ENCODE measurements at places on chromosomes 11 and 22.

DNA sequence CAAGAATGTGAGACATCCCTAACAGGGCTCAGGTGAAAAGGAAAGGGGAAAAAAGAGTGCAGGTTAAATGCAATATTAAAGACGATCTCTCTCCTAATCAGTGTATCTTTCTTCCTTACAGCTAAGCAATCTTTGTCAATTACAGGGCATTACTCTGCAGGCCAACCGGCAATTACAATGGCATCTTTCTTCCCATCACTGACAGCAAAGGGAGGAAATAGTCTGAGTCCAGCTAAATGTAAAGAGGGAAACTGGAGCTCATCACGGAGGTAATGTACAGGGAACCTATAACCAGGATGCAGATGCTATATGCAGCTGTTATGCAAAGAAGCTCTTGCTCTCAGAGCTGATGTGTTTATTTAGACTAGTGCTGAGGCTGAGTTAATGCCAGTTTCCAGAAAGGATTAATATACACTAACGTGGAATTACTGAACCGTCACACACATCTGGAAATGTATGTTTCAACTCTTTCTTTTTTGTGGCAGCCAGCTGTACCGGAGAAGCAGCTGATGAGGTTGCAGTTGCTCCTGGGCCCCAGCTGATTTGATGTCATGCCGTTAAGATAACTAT lies 121.6 kb downstream of the KIRREL3 start:
- DNase-seq, result peak; percentile 19

GRCh38 chr11:28176351-28176750 lies 68.2 kb downstream of the METTL15 start:
- DNase-seq, result no peak

DNA sequence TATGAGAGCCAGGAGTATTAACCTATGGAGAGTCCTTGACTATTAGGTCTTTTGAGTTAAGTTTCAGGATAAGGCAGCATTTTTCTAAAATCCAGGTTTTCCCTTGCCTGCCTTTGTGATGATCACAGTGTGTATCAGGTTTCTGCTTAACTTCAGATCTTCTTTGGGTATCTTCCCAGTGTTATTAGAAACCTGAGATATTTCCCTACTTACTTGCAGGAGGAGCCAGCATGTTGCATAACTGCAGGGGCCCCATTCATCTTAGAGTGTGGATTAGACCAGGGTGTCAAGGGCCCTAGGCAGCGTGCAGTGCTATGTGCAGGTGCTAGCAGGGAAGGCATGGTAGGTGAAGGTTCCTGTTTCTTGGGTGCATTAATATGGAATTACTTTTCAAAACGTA lies 69.5 kb downstream of the ZNRF3 start:
- no peak for DNase-seq

- no peak for DNase-seq
Observed at GRCh38 chr11:72189455-72190250, 2.3 kb upstream of the FOLR1 start.

GRCh38 chr11:43278193-43278956 lies 33.4 kb upstream of the API5 start:
- no peak for DNase-seq

- no peak for DNase-seq
Observed at GRCh38 chr11:16402654-16403447, 46.5 kb upstream of the SOX6 start.

DNA sequence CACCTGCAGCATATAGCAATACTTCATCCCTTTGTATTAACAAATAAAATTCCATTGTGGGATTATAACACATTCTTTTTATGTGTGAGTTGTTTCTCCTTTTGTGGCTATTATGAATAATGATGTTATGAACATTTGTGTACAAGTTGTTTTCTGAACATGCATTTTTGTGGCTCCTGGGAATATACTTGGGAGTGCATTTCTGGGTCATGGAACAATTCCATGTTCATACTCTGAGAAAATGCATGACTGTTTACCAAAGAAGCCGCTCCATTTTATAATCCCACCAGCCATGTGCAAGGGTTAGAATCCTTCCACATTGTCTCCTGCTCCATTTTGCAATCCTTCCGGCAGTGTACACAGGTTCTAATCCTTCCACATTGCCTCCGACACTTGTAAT lies 713.8 kb downstream of the TBC1D22A start:
- DNase-seq, result no peak

DNA sequence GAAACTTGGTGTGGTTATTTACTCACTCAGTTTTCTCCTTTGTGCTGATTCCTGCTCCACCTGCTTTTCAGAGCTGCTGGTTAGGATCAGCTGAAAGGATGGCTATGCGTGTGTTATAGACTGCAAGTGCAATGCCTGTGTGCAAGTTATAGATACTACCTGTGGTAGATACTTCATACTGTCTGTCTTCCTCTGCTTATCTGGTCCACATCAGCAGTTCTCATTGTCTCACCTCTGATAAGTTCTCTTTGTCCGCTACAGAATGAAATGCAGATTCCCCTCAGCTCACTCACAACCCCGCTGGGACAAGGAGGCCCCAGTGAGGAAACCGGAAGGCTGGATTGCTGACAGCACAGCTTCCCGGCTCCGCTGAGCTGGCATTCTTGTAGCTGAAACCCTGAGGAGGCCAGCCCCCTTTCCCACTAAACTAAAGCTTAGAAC lies 37.5 kb upstream of the LYVE1 start:
- DNase-seq, result no peak

GRCh38 chr11:120467627-120468026 lies 43.9 kb upstream of the GRIK4 start:
- no peak for DNase-seq

DNA sequence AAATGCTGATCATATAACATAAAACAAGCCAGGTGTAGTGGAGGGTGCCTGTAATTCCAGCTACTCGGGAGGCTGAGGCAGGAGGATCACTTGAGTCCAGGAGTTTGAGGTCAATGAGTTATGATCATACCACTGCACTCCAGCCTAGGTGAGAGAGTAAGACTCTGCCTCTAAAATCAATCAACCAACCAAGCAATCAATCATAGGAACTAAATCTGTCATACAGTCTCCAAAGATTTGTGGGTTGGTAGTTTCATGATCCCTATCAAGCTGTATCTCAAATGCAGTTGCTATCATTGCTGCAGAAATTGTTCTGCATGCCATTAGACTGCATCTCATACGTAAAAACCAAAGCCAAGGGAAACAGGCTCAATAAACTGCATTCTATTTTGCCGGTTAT lies 33.1 kb downstream of the NARS2 start:
- no peak for DNase-seq

DNA sequence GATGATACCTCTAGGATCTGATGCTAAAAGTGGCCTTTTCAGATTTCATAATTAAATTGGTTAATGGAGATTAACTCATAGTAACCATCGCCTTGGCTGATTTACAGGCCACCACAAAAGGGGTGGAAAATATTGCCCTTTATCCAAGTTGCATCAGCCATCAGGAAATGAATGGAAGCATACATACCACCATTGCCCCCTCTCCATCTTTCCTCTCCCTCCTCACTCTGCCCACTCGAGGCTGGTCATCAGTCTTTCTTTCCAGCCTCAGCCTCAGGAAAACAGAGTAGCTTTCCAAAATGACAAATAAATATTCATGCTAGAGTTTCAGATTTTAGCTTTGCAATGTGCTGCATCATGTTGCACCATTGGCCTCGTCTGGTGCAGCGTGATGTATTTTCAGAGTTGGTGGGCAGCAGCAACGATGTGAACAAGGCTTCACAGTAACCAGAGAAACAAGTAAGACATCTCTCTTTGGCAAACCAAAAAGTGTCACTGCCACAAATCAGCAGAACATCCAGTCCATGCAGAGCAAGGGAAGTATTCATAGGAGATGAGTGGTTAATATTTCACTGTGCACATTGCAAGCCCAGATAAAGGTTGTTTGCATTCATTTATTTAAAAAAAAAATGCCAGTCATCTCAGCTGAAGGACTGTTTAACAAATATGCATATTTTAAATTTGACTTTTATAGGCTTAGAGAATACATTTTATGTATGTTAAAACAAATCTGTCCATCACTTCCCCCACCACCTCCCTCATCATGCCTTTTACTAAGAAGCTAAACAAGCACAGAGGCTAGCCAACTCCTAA lies 136.7 kb upstream of the FAT3 start:
- DNase-seq, result no peak

DNA sequence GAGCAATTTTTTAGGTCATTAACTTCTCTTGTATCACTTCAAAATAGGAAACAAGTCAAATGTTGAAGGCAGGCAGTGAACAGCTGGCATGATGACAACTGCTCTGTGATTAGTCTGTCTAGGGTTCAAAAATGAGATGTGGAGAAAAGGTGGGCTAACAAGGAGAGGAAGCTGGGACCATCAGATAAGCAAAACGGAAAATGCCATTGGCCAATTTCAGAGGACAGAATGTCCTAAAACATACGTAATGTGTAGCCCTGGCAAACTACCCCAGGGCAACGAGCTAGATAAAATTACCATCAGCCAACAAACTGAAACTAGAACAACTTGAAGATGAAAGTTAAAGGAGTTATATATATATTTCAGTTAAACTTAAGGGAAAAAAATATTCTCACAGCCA lies 93.2 kb downstream of the RELT start:
- DNase-seq, result no peak

DNA sequence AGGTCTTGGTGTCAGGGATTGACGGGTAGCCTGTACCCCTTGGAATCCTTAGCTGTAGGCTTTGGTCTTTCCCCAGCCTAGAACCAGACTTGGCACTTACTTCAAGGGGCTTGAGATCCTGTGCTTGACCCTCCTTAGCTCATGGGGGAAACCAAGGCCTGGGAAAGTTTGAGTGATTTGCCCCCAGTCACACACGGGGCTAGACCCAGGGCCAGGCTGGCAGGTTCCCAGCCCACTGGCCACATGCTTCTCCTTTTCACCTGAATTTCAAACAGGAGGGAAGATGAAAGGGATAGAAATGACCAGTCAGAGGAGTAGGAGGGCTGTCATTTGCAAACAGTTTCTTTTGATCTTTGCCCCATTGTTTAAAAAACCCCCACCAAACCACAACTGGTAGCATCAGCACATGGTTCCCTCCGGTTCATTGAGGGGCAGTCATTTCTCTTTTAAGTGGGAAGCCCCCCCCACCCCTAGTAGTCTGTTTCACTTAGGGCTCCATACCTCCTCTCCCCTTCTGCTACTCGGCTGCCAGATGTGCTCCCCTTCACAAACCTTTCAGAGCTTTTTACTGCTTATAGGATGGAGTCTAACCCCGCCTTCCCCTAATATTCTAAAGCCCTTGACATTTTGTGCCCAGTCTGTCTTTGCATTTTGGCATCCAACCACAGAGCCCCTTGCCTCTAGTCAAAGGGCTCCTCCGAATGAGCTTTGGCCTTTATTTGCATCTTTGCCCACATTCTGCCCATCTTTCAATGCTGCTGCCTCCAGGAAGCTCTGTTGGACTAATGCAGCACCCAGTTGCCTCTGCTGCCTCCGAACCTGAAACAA lies 37.6 kb downstream of the ZNRF3 start:
- no peak for DNase-seq

- DNase-seq, result no peak
Observed at GRCh38 chr11:130909650-130910049, 6.6 kb downstream of the SNX19 start.

GRCh38 chr22:39821008-39821407 lies 72.6 kb downstream of the ENTHD1 start:
- no peak for DNase-seq

DNA sequence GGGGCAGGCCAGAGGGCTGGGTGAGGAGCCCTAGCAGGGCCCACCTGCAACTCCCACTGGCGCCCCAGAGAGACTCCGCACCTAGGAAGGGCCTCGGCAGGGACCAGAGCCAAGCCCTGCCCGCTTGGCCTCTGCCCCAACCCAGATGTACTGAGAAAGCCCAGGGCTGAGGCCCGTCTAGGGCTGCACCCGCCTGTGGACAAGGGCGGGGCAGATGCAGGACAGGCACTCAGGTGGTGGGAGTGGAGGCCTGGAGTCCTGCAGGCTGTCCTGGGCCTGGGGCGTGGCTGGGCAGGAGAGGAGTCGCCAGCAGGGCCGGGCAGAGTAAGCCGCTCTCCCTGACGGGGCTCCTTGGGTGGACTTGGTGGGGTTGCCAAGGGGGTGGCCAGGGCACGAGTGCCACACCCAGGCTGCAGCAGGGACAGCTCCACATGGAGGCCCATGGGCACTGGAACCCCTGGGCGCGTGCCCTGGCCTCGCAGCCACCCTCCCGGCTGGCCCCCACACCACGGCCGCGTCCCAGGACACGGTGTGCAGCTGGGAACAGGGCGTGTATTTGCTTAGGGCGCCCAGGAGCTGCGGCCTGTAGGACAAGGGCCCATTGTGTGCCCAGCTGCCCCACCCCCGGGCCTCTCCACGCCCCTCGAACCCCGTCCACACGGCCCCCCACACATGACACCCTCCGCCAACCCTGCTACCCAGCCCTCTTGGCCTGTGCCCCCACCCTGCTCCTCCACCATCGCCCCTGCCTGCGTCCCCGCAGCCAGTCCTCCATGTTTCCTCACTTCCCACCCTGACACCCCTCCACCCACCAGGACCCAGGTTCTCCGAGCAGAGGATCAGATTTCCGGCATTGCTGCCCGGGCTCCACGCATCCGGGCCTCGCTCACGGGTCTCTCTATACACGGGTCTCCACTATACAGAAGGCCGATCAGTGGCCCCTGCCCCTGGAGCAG lies 11.3 kb upstream of the PIM3 start:
- DNase-seq, result no peak

GRCh38 chr11:95736355-95736754 lies 53.2 kb downstream of the FAM76B start:
- DNase-seq, result no peak

DNA sequence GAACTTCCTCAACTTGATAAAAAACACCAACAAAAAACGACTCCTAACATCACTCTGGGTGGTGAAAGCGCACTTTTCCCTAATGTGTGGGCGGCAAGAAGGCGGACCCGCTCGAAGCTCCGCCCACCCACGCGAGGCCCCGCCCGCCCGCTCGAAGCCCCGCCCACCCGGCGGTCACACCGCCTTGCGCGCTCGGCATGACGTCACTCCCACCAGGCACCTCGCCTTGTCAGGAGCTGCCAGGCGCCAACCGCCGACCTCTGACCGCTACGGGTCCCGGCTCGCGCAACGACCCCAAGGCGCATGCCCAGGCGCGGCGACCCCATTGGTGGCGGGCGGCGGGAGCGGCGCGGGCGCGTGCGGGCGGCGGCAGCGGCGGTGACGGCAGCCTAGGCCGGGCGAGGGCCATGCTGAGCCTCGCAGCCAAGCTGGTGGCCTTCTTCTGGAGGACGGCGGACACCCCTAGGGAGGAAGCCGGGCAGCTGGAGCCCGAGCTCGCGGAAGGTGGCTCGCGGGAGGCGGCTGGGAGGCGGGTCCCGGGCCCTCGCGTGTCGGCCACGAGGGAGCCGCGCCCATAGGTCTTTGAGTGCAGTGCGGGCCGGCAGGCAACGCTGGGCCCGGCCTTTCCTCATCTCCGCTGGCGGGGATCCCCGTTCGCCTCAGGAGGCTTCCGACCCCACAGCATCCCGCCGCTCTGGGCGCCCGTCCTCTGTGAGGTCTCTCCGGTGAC lies at the start of gene MOV10L1:
Gene MOV10L1 (plus strand): TSS at position 325 of the 730 bp plus-strand sequence. CDS start 83 bp downstream, at position 408.
- DNase-seq, result no peak

DNA sequence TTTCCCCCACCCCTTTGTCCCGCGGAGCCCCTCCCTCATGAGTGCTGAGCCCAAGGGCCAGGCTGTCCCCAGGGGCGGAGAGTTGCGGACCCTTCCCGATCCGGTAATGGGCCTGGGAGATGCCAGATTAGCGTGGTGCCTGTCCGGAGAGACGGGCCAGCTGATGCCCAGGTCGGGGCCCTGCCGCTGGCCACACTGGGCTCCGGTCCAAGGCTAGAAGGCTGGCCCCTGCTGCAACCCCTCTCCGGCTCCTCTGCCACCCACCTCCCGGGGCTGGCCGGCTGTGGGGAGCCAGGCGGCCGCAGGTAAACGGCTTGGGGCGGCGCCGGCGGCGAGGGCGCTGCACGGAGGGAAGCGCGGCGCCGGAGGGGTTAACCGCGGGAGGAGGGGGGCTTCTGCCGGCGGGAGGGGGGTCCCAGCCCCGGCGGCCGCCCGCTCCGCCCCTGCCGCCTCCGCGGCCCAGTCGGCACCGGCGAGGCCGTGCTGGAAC lies at the start of gene KCNK4:
Gene KCNK4 (plus strand): TSS at position 41 of the 490 bp plus-strand sequence. CDS start 1,717 bp downstream, outside the sequence.
- DNase-seq, result no peak
